ENCODE measurements at places on chromosomes 12 and 14.

DNA sequence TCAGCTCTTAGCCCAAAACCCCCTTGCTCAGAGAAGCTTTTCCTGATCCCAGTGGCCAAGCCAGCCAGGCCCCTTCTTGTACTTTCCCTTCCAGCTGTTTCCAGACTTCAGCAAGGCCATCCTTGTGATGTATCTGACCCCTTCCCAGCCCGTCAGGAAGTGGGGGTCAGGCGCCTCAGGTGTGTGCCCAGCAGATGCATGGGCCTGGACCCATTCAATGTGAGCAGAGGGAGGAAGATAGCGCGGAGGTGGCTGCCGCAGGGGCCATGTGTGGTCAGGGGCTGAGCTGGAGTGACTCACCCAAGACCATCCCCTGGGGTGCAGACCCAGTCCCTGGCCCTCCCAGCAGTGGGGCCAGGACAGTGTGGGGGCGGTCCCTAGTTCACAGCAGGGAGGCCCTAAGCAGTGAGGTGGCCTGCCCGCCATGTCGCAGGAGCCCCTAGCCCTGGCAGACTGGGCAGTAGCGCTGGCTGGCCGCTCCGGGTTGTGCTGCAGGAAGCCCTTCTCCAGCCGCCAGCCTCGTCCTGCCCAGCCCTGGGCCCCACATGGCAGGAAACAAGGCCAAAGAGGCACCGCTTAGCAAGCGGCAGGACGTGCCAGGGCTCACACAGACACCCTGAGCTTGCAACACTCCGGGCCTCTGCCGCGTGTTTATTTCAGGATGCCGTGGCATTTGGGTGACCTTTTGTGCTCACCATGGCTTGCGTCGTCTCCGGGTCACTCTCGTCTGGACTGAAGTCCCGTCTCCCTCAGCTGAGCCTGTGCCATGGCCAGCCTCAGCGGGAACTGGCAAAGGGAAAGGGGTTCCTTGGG lies 12.0 kb downstream of the ADSS1 start:
- no peak for DNase-seq

- DNase-seq, result peak; percentile 15
These were observed 43.4 kb downstream of the ELK3 start for GRCh38 chr12:96237465-96238077.

GRCh38 chr14:22407033-22407432 lies 182.0 kb downstream of the DAD1 start:
- DNase-seq, result no peak

GRCh38 chr14:95507174-95507573 lies 9.3 kb downstream of the SYNE3 start:
- peak; percentile 86 for DNase-seq

DNA sequence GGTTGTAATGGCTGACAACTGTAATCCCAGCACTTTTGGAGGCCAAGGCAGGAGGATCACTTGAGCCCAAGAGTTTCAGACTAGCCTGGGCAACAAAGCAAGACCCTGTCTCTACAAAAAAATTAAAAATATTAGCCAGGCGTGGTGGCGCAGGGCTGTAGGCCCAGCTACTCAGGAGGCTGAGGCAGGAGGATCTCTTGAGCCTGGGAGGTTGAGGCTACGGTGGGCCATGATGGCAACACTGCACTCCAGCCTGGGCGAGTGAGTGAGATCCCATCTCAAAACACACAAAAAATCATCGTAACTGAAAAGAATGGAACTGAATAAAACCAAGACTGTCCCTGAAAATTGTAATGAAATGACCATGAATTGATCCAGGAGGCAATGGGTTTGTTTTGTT lies 6.1 kb downstream of the CAMKK2 start:
- DNase-seq, result no peak

DNA sequence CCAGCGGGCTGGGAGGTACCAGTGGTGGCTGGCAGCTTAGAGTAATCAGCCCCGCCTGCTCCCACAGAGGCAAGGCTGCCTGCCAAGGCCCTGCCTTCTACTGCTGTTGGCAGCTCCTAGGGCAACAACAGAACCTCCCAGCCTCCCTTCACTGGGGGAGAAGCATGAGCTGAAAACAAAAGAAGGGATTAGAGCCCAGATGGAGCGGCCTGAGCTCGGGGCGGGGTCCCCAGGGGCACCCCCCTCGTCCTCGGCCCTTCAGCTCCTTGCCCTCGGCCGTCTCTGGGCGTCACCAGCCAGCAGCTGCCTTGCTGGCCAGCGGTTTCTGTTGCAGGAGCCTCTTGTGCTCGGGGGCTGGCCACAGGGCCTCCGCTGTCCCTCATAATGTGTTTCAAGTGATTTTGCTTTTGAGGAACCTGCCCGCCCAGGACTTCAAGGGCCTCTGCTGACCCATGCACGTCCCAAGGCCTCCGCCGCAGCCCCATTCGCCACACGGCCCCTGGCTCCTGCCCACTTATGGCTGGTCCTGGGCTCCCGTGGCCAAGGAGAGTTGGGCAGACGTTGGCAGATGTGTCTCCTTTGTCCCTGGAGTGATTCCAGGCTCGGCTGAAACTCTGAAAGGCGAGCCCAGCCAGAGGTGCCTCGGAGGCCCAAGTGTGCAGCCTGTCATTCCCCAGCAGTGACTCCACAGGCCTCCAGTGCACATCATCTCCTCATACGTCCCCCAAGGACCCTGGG lies 49.7 kb downstream of the PSMA6 start:
- DNase-seq, result no peak

GRCh38 chr14:74579447-74580274 lies 32.4 kb downstream of the LTBP2 start:
- DNase-seq, result no peak

GRCh38 chr12:104166465-104166864 lies 28.5 kb upstream of the NFYB start:
- DNase-seq, result no peak

- no peak for DNase-seq
These were observed 21.0 kb upstream of the ITPR2 start for GRCh38 chr12:26854031-26854390.

DNA sequence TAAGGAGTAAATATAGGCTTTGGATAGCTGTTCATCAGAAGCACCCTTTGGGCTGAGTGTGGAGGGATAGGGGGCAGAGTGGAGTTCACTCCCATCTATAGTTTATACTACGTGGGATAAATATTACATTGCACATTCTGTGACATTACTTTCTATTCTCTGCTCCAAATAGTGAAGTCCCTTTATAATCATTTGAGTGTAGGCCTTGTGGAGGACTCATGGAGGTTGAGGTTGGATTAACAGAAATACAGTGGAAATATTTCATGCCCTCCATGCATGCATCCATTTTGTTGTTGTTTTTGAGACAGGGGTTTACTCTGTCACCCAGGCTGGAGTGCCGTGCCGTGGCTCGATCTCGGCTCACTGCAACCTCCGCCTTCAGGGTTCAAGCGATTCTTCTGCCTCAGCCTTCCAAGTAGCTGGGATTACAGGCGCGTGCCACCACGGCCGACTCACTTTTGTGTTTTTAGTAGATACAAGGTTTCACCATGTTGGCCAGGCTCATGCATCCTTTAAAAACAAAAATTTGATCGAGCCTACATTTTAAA lies 1.4 kb downstream of the CHPT1 start:
- no peak for DNase-seq

- DNase-seq, result no peak
These were observed 24.5 kb downstream of the ERG28 start for GRCh38 chr14:75636100-75636692.

DNA sequence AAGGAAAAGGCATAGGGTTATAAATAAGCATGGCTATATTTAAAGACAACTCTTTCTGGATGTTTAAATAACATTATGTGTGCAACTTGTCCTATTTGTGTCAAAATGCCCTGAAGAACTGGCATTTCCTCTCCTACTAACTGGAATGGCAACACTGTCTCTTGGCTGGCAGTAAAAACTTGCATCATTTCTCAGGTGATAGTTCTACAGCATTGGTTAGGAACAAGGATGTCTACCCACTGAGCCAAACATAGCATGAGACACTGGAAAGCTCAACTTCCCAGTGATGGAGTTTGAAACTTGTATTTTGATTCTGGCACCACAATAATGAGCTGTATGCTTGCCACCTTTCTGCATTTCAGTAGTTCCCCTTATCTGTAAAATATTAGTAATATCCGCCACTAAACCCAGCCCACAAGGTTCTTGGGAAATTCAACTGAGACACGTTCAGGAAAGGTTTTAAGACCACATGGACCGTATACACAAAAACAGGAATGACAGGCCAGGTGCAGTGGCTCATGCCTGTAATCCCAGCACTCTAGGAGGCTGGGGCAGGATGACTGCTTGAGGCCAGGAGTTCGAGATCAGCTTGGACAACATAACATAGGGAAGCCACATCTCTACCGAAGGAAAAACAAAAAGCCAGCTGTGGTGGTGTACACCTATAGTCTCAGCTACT lies 5.1 kb downstream of the SLC38A2 start:
- DNase-seq, result no peak

All from CMK (cell line).